ENCODE measurements at places on chromosomes 16 and 17. TPM values are rescaled to one million over a fixed set of nuclear protein-coding genes. Genes with fewer than 3 reads are reported as not detected.

GRCh38 chr16:3610698-3611145 lies 684 bp downstream of the SLX4 start:
- no peak for DNase-seq

DNA sequence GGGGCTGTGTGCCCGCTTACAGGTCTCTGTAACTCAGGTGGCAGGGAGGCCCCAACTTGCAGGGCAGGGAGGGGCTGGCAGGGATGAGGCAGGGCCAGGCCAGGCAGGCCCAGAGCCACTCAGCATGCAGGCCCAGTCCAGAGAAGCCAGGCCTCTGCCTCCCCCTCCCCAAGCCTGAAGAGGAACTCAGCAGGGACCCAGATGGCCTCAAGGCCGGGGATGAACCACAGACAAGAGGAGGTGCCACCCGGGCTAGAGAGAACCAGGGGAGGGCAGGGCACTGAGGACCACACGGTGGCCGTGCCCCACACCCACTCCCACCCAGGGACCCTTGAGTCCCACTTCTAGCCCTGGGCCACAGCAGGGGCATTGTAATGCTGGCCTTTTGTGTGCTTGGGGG lies 29.8 kb upstream of the EIF1 start:
- no peak for DNase-seq

DNA sequence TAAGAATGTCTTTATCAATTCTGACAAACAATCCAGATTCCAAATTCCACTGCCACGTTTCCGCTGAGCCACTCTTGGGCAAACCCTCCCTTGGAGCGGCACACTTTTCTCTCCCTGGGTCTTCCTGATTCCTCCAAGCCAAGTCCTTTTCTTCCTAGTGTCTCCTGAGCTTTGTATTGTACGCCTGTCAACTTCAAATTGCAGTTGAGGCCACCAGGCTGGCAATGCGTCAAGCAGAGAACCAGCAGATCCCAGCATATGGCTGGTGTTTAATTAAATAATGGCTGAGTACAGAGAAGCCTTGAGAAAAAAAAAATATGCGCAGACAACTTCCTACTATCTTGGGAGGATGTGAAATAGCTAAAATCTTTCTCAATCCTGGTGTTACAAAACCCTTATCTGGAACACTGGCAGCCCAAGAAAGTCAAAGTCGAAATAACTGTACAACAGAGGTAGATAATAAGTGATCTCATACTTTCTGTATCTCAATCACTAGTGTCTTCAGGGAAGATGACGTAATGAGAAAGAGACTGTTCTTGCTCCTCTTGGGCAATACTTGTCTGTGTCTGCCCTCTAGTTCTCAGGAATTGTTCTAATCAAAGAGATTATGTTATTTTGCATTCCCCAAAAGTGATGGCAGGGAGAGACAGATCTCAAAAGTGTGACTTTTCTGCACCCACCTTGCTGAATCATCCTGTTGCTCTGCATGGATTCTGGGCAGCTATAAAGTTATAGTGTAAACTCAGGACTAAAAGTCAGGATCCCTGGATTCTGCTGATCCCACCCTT lies 15.0 kb downstream of the SMIM36 start:
- no peak for DNase-seq

GRCh38 chr16:58031016-58031800 lies 5.7 kb downstream of the MMP15 start:
- DNase-seq: no peak

DNA sequence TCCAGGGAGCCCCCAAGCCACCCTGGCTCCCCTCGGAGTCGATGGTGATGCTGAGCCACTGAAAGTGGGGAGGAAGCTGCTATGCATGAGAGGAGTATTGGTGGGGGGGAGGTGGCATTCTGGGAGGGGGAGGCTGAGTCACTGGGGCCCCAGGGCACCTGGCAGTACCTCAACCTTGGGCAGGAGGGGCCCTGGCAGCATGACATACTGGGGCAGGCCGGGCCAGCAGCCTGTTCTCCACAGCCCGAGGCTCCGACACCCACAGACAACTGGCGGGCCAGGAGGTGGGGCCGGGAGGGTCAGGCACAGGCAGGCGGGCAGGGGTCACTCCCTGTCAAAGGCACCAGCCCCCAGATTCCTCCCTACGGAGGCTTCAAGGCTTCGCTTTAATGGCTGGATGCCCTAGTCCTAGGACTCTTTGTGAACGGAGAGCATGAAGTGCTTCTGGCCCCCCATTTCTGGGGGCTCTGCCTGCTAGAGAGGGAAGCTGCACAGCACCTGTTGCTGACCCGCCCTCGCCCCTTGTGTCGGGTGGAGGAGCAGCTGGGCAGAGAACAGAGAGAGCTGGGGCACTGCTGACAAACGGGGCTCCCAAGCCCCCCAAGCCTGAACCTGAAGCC lies 928 bp downstream of the CASKIN2 start:
- DNase-seq: no peak

The ODF4 gene
- total RNA-seq: not detected

The HSDL1 gene
- total RNA-seq: 8.7 TPM

The DNAI2 gene
- total RNA-seq: 0.35 TPM
